CD4-positive, alpha-beta T cell treated with Interleukin-4 for 1 hour (primary cell): ENCODE measurements at places on chromosomes 2 and 18.

- no peak for DNase-seq
These were observed 66.9 kb downstream of the CDH20 start for GRCh38 chr18:61400016-61400635.

DNA sequence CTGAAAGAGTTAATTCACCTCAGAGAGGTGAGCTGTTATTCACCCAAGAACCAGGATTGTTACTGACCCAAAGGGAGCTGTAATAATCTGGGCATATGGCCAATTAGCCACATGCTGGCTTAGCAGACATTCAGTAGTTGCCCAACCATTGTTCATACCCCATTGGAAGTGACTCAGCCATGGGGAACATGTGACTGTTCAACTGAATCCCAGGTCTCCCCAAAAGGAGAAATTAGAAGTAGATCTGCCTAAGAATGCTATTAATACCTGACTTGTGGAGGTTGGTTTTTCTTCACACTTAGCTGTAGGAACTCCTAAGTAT, 272.6 kb upstream of the UBE2E3 start:
- no peak for DNase-seq

DNA sequence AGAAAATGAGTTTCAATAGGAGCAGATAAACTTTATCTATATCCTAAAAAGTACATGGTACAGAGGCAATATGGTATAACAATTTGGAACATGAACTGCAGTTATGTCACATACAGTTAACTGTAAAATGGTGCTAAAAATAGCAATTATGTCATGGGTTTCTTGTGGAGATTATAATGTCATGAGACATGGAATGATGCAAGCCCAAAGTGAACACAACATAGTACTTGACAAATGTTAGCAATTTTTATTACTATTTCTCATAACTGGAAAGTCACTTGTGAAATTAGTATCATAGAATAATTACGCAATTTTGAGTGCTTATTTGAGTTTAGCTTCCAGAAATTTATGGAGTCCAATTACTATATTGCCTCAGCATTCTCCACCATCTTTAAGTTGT, 1263.4 kb downstream of the DSC3 start:
- no peak for DNase-seq

DNA sequence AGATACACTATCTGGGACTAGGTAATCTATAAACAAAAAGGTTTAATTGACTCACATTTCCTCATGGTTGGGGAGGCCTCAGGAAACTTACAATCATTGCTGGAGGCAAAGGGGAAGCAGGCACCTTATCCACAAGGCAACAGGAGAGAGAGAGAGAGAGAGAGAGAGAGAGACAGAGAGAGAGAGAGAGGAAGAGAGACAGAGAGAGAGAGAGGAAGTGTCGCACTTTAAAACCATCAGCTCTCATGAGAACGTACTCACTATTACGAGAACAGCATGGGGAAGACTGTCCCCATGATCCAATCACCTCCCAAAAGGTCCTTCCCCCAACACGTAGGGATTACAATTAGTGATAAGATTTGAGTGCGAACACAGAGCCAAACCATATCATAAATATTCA, 253.5 kb upstream of the TRIB2 start:
- no peak for DNase-seq

GRCh38 chr2:86633155-86633651, 9.5 kb upstream of the RNF103 start:
- no peak for DNase-seq

GRCh38 chr18:8260319-8260718, 348.9 kb upstream of the RAB12 start:
- DNase-seq, result no peak

DNA sequence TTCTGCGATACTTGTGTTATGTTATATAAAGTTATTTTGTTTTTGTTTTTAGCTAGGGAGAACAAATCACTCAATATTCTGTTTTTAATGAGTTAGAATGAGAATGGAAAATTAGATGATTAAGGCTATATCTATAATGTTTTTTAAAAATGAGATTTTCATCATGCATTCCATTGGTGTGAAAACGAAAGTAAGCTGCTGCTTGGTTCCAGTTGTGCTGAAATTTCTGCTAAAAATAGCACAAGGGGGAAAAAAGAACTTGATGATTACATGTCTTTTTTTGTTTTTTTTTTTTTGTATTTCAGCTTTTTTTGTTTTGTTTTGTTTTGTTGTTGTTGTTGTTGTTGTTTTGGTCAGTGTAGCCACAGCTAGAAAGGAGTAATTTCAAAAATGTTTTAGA, 242.6 kb upstream of the KCNJ3 start:
- no peak for DNase-seq

- DNase-seq, result no peak
These were observed 29.1 kb upstream of the EPC2 start for GRCh38 chr2:148615381-148615841.

DNA sequence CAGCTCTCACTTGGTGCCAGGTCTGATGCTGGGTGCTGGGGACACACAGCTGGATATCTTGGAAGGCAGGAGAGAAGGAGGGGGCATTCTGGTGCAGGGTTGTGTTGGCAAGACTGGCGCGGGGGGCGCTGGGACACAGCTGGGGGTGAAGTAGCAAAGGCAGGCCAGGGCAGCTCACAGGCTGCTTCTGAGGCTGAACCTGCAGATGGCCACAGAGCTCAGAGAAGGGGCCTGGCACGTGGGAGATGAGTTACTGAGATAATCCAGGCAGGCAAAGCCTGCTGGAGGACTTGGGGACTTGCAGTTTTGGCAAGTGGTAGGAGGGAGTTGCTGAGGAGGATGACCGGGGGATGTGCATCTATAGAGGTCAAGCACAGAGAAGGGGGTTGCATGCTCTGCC, 16.2 kb upstream of the DGKD start:
- DNase-seq, result no peak

DNA sequence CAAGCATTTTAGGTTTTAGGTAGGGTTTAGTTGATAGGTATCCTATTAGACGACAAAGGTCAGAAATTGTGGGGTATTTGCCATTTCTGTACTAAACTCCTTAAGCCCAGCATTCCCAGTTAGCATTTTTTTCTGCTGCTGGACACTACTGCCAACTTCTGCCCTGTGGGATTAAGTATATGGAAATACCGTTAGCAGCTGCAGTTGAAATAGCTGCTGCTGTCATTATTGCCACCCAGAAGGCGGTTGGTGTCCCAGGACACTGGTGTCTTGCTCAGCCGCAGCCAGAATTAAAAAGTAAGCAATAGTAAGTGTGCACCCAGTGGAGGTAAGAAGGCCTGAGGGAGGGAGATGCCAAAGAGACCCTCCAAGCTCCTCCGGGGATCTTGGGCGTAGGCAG, 1.9 kb upstream of the UXS1 start:
- DNase-seq, result no peak

DNA sequence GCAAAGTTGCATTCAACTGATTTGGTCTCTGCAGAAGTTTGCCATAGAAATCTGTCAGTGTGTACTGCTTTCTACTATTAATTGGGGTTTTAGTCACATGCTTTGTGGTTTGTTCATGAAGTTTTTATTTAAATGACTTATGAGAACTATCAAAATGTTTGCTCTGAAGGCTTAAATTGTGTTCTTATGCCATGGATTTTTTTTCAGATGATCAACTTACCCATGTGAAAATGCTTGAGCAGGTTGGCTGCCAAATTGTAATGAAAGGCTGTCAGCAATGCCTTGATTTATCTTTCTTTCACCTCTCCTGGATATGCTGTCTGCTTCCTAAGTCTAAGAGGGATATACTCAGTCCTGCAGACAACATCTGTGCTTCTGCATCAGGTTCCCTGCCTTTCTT, 50.7 kb downstream of the FMNL2 start:
- DNase-seq, result no peak

DNA sequence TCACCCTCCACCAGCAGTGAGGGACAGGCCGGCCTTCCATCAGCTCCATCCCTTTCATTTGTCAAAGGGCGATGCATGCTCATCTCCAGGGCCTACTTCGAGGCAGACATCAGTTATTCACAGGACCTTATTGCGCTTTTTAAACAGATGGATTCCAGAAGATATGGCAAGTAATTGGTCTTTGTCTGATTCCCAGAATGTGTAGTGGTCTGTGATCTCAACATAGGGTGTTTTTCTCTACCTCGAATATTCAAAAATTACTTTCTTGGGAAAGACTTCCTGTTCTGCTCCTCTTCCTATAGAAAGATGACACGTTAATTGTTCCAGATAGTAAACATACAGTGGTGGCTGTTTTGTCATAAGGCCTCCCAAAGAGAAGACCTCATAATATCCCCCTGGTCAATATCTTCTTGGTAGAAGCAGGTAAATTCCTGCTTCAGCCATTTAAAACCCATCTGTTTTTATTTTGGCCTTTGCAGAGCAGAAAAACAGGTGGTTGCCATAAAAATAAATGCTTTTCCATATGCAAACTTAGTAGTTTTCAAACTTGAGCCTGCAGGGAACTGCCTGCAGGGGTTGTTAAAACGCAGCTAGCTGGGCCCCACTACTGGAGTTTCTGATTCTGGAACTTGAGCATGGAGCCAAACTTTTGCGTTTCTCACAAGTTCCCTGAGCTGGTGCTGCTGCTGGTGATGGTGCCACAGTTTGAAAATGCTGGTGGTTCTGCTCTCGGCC, 8.2 kb downstream of the SMARCAL1 start:
- DNase-seq, result no peak

DNA sequence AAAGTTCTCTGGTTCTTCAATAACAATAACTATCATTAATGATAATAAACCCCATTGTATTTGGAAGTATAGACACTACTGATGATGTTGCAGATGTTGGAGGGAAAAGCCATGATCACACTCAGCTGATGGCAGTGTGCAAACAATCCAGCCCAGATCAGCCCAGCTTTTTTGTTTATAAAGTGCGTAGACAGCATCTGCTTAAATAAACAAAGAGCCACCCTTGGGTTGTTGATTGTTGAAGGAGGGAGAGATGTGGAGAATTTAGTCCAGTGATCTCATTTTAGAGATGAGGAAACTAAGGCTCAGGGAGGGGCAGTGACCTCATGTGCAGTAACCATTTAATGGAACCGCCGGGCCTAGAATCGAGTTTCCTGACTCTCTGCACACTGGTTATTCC, 56.0 kb upstream of the MEX3C start:
- no peak for DNase-seq

GRCh38 chr2:134208825-134209224, 45.0 kb upstream of the MGAT5 start:
- no peak for DNase-seq

DNA sequence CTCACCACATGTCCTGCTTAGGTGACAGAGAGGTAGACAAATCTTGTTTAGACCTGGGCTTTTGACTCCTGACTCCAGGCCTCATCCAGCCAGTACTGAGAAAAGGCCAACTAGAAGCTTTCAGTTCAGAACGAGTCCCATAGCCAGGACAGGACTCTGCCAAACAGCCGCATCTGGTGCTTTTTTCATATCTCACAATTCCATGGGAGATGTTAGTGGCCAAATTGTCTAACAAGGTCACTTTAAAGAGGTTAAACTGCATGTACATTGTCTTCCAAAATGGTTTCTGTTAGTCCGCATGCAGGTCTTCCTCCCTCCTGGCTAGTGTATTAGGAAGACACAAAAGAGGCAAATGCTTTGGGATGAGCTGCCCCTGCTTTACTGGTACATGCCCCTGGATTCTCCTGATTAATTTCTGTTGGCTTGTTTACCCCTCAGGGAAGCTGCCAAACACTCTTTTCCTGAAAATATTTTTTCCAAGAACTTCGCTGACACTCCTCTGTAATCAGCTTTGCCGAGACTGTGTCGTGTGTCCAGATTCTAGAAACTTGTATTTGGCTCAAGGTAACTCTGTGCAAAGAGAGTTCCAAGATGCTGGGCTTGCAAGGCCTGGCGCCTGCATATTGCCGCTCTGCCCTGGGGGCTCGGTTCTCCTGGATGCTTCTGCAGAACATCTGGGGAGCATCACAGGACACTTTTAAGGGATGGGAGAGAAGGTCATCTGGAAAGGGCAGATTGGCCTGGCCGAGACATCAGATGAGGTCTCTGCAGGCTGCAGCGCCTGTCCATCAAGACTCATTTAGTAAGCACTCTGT, 209.2 kb upstream of the APCDD1 start:
- DNase-seq, result no peak

DNA sequence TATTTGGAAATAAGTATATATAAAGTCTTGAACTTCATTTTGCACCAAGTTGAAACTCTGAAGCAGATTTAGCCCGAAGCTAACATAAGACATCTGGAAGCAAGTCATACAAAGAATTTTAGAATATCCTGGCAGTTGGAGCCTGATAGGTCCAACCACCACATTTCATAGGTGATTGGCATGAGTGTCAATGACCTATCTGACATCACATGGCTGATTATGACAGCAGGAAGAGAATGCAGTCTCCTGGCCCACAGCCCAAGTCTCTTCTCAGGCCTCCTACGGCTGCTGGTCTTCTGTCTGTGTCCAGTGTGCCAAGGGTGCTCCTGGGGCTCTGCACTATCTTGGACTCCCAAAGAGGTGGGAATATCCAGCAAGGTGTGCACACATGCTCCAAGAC, 325.7 kb upstream of the ACVR2A start:
- DNase-seq, result no peak

GRCh38 chr2:39445934-39446333, 8.8 kb upstream of the MAP4K3 start:
- no peak for DNase-seq

GRCh38 chr2:9033385-9034168, 30.1 kb upstream of the MBOAT2 start:
- no peak for DNase-seq

DNA sequence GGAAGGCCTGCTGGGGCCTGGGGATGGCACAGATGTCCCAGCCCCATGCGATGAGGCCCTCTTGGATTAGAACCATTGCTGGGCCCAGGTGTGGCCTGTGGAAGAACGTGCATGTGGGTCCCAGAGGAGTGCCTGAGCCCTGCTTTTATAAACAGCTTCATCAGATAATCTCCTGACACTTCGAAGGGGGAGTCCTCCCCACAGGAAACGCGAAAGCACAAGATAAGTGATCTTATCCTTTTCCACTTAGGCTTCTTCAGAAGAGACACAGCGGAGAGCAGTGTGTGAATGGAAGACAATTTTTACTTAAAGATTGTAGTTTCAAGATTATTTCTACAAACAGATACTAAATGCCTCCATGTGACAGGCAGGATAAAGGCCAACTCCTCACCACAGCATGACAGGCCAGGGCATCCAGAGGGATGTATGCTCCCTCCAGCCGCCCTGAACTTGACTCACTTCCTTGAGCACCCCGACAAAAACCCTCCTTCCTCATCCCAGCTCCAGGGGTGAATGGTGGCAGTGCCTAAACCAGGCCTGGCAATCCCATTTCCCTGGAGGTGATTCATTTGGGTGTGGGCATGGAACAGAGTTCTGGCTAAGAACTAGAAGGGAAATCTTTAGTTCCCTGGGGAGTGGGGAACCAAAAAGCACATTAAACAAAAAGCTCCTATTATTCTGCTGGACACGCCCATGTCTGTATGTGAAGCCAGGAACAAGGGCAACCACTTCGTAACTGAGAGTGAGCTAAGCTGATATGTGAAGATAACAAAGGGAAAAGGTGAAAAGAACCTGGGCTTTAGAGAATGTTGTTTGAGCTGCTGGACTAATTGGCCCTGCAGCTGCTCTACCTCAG, 56.2 kb upstream of the TMEM163 start:
- DNase-seq, result no peak
